Breast epithelium (tissue), 4 donors: ENCODE measurements at places on chromosomes 3 and 15.

- DNase-seq: no peak
These were observed 216.5 kb downstream of the BBX start for GRCh38 chr3:107739227-107739626.

DNA sequence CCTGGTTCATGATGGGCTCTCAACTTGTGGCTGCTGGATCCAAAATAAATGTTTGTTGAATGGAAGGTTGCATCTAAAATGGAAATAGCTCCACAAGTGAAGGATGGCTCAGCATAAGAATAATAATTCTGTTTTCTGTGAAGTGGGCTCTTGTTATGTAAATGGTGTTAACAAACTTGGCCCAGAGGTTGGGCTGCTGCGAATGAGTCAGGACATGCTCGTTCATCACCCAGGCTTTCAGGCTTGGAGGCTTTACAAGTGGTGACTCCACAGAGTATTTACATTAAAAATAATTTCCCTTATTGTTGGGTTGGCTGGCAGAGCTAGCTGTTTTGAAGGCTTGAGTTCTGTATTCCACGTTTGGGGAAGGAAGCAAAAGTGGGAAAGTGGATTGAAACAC lies 60.5 kb downstream of the ITGB5 start:
- no peak for DNase-seq

- no peak for DNase-seq
These were observed 21.2 kb downstream of the CMTM7 start for GRCh38 chr3:32412887-32413286.

GRCh38 chr3:126519506-126520455 lies 2.2 kb upstream of the UROC1 start:
- no peak for DNase-seq

GRCh38 chr3:8421267-8421666 lies 80.4 kb upstream of the LMCD1 start:
- DNase-seq: no peak

GRCh38 chr3:187978433-187979011 lies 175.4 kb upstream of the LPP start:
- DNase-seq: no peak
